ENCODE measurements at places on chromosomes 12 and 14.

DNA sequence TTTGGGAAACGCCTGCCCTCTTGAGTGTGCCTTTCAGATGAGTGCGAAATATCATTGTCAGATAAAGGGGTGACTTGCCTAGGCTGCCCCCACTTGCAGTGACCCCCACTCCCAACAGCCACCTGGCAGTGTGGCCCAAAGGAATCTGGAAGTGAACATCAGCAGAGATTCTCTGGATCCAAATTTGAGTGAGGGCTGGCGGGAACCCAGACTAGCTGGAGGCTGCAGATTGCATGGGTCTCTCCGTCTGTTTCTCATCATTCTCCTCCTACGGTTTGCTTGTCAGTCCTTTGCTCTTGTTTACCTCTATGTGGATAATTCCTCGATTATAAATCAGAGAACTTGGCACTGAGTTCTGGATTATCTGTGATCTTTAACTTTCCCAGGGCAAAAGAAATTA, 280.8 kb downstream of the ZFP36L1 start:
- DNase-seq = no peak

GRCh38 chr12:49693931-49694444, 13.2 kb downstream of the FMNL3 start:
- DNase-seq = no peak

- DNase-seq = no peak
Observed at GRCh38 chr12:70408004-70408790, 42.1 kb downstream of the KCNMB4 start.

DNA sequence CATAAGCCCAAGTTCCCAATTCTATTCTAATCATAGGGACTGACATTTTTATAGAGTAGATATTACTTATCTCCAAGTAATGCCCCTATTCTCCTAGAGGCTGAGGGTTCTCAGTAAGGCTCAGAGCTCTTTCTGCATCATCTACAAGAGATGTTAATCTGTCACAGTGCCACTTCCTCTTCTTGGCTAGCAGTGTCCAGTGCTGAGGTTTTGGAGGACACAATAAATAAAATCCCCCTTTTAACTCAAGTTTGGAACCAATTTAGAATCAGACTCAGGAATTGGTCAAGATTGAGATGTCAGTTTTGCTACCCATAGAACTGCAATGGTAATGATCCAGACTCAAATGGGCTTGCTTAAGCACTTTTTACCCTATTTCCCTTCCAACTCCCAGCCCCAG, 154.1 kb upstream of the ARID2 start:
- no peak for DNase-seq

- no peak for DNase-seq
Observed at GRCh38 chr12:54159140-54159539, 29.6 kb downstream of the SMUG1 start.

Data from activated CD8-positive, alpha-beta memory T cell treated with anti-CD3 and anti-CD28 coated beads for 24 hours (primary cell).